GM03348 (cell line): ENCODE measurements at places on chromosomes 3 and 15.

DNA sequence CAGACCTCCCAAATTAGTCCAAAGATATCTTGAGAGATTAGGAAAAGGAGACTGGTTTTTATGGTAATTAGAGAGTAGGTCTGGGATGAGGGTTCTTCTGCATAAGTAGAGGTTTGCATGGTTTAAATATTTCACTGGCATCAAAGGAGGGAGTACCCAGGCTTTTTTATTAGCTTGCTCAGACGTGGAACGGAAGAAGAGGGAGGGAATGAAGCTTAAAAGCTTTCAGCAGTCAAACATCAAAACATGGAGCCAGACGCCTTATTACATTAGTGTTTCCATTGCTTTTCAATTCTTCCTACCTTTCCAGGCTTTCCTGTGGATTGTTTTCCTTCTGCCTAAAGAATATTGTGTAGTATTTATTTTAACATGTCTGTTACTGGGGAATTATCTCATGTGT, 342.1 kb upstream of the SOX2 start:
- no peak for DNase-seq

GRCh38 chr3:52044869-52045619, 11.3 kb downstream of the DUSP7 start:
- no peak for DNase-seq

GRCh38 chr15:95410757-95411156, 919.7 kb upstream of the NR2F2 start:
- no peak for DNase-seq

GRCh38 chr15:90286678-90287077, 21.2 kb downstream of the NGRN start:
- DNase-seq = peak; percentile 31

- no peak for DNase-seq
Measured at GRCh38 chr3:155342344-155342743, 48.9 kb upstream of the STRIT1 start.

- peak; percentile 23 for DNase-seq
Measured at GRCh38 chr15:79887054-79887930, 9.5 kb downstream of the MTHFS start.

DNA sequence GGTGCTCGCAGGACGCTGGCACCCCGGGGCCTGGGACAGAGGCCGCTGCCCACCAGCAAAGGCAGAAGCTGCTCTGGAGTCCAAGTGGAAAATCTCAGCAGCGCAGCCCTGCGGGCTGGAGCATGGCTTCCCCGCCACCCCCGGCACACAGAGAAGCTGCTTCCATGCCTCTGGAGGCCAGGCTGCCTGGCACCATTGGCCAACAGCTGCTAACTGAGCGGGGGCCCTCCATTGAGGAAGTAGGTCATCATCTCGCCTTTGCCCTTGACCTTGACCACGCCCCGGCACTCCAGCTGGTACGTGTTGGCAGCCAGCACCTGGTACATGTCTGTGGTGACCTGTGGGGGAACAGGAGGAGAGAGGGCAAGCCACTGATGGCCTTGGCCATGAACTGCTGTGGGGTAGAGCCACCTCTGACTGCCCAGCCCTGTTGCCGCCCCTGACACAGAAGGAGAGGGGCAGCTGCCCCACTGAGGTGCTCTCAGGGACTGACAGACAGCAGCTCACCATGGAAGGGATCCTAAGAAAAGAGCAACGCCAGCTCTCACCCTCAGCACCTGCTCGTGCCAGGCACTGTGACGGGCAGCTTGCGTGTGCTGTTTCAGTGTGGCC, 82.8 kb downstream of the SEC22A start:
- peak; percentile 1 for DNase-seq

DNA sequence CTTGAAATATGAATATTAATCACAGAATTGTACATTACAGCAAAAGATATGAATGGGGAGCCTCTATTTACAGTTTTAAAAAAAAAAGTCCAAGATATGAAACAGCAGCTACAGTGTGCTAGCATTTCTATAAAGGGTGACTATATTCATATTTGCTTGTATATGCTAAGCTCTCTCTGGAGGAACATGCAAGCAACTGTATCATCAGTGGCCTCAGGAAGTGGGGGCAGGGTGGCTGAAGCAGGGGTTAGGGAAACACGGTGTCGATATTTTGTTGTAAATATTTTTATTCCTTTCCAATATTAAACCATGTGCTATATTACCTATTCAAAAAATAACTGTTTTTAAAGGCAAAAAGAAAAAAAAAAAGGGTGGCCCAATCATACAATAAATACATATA, 2.3 kb downstream of the UACA start:
- DNase-seq = no peak

GRCh38 chr3:192128922-192129321, 598.4 kb downstream of the FGF12 start:
- DNase-seq = no peak

- no peak for DNase-seq
Measured at GRCh38 chr3:132983143-132983770, 54.9 kb upstream of the TMEM108 start.

DNA sequence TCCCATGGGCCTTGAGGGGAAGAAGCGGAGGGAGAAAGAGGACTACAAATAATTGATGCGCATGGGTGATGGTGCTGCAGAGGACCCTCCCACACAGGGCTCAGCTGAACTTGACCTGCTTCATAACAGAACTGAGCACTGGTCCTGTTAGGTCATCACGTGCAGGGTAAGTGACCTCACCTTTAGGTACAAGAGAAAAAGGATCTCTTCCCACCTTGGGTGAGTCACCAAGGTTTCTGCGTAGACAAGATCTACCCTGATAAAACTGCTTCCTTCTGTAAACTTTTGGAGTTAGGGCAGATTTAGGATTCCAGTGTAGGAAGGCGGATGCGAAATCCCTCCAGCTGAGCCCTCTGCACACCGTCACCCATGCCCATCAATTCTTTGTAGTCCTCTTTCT, 67.1 kb downstream of the FEM1B start:
- no peak for DNase-seq

DNA sequence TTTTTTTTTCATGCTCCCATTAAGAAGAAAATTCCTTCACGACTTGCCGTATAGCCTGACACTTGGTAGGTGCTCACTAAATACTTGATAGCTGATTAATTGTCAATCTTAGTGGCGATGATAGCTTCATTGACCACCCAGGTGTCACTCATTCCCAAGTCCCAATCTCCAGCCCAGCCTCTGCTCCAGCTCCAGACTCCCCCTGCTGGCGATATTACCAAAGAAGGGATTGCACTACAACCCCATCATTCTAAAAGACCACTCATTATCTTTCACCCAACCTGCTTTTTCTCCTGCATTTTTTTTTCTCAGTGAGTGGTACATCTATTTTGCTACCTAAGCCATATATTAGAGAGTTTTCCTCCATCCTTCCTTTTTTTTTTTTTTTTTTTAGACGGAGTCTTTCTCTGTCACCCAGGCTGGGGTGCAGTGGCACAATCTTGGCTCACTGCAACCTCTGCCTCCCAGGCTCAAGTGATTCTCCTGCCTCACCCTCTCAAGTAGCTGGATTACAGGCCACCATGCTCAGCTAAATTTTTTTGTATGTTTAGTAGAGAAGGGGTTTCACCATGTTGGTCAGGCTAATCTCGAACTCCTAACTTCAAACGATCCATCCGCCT, 19.5 kb upstream of the COMMD2 start:
- peak; percentile 70 for DNase-seq

GRCh38 chr3:67706934-67707333, 52.5 kb upstream of the SUCLG2 start:
- no peak for DNase-seq

DNA sequence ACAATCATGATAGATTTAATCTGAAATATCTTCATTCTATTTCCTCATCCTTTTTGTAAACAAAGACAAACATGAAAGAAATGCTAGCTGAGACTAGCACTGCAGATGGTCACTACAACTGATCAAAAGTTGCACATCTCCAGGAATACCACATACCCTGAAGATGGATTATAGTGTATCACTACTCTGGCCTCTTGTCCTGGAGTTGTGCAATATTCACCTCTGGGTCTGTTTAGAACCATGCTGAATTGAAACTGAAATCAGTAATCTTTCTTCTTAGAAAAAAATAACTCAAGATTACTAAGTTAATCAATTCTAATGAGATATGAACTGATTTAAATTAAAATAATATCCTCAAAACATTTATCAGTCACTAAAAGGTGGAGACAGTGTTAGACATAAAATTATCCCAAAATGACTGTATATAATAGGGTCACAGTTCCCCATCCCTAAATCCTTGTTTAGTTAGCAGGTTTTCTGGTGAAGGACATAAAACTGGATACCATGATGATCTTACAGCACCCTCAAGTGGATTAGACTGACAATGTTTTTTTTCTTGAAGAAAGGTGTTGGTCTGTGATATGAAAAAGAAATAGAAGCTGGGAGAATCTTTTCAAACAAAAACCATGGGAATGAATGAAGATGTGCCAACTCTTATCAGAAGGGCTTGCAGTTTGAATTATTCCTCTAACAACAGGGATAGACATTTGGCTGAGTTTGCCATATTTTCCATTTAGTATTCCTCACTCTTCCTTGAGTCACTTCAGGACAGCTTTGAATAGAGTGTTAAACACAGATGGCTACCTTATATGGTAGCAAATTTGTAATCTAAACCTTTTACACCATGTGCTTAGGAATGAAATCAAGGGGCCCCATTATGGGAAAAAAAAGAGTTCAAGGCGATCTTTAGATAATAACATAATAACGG, 7.1 kb upstream of the TTC14 start:
- peak; percentile 64 for DNase-seq

GRCh38 chr3:167167491-167167890, 212.6 kb downstream of the ZBBX start:
- no peak for DNase-seq

- no peak for DNase-seq
Measured at GRCh38 chr3:59750391-59750790, 700.6 kb upstream of the CFAP20DC start.

- DNase-seq = no peak
Measured at GRCh38 chr3:152287898-152288576, 19.3 kb downstream of the MBNL1 start.

DNA sequence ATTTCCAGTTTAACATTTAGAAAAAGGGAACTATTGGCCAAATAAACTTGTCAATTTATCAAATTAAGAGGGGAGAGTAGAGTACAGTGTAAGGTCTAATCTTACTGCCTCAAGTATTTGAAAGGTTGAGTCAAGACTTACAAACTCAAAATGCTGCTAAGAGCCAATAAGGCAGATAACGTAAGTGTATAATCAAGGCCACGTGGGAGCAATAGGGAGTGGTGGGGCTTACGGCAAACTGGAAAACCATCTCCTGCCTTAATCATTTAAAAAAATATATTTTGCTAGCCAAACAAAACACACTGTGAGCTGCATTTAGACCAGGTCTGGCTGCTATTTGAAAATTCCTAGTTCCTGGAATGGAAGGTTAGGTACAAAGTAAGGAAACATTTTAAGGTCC, 107.3 kb upstream of the FRMD4B start:
- no peak for DNase-seq

DNA sequence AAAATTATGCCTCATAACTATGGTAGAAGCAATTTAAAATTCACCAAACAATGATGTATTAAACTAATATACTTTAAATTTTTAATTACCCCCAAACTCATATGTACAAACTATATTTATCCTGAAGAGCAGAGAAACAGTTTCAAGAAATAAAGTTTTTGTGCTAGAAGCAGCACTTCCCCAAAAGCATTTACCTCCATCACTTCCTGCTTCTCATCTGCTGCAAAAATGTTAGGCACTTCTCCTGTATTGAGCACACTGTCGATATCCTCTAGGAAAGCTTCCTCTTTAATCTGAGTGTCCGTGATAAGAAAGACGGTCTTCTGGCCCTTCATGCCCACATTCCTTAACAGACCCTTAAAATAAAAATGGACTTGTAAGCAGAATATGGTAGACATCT, 101.5 kb upstream of the ASB14 start:
- DNase-seq = no peak

DNA sequence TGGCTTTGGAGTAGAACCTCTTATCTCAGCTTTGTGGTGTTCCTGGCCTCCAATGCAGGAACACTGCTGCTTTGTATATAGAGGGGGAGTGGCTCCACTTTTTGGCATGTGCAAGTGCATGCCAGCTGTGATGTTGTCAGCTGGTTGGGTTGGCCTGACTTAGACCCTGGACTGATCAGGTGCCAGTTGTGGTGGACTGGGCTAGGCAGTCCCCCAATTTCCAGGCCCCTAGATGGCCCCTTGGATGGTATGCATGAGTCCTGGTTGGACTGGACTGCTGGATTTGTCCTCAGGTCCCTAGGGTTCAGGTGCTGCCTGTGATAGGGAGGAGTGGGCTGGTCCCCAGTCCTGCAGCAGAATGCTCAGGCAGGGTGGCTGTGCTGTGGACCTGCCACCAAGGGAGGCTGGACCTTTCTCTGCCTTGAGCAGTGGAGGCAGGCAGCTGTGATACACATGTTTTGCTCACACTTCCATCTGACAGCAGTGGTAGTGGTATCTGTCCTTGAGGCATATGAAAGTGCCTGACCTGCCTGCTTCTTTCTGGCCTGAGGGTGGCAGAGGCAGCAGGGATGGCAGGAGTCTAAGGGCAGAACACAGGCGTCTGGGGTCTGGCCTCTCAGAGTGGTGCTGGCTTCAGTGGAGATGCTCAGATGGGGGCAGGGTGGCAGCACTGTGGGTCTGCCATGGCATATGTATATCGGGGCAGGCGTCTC, 74.8 kb downstream of the STXBP5L start:
- DNase-seq = peak; percentile 1

- no peak for DNase-seq
Measured at GRCh38 chr15:47586653-47587224, 130.6 kb upstream of the SEMA6D start.

- DNase-seq = no peak
Measured at GRCh38 chr3:39327746-39328349, 1.7 kb upstream of the CCR8 start.

- DNase-seq = no peak
Measured at GRCh38 chr3:143416229-143416628, 296.7 kb downstream of the CHST2 start.

- DNase-seq = no peak
Measured at GRCh38 chr15:41829959-41830646, 2.2 kb downstream of the JMJD7 start.

DNA sequence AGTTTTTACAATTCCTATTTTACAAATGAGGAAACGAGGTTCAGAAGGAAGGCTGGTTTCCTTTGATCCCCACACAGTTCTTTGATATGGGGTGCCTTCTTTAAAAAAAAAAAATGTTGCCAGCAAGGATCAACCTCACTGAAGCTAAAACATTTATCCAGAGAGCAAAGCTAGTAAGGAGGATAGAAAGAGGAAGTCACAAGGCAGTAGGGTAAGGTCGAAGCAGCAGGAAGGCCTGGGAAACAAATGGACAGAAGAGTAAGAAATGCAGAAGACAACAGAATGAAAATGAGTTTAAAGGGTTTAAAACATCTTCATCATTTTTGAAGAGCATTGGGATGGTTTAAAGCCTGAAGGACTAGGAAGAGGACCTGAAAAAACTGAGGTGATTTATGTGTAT, 30.6 kb upstream of the CP start:
- no peak for DNase-seq

- no peak for DNase-seq
Measured at GRCh38 chr3:142509079-142509478, 61.2 kb upstream of the XRN1 start.

- no peak for DNase-seq
Measured at GRCh38 chr3:172213200-172213599, 173.8 kb downstream of the FNDC3B start.

GRCh38 chr3:414063-414462, 217.5 kb downstream of the CHL1 start:
- peak; percentile 4 for DNase-seq
